ENCODE measurements at places on chromosomes 3 and 15.

DNA sequence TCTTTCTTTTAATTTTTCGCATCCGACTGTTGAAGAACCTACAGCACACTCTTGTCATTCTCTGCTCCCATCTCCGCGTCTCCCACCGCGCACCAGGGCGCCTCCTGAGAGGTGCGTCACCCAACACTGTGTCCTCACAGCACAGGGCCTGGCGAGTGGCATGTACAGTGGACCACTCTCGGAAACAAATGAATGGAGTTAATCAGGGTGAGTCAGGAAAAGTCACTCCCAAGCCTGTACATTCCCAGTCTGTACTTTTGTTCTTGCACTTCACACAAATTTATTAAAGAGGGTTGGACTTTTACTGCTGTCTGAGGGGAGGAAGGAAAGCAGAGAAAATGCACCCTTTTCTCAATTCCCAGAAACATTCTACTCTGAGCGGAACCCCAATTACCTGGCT is 625 bp downstream of the COL6A6 start:
- H3K27ac ChIP-seq: no peak overlapping the region
- peaks cover 40% of the 10 kb centered on the region for H3K27me3 ChIP-seq
- H3K4me3 ChIP-seq: no peak overlapping the region
- no peaks in the 10 kb centered on the region for H3K36me3 ChIP-seq

GRCh38 chr3:187334904-187335303 is 33.3 kb upstream of the RTP4 start:
- H3K36me3 ChIP-seq: no peaks in the 10 kb centered on the region
- no peak overlapping the region for H3K4me3 ChIP-seq
- H3K4me1 ChIP-seq: no peaks in the 10 kb centered on the region

DNA sequence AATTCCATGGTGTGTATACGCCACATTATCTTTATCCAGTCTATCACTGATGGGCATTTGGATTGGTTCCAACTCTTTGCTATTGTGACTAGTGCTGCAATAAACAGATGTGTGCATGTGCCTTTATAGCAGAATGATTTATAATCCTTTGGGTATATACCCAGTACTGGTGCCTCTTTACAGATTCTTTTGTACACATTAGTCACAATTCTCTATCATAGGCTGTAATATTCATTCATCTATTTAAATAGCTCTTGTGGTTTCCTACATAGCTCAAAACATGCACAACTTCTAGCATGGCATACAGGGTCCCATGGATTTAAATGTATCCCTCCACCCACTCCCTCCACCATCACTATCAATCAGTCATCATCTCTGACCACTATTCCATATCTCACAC is 324.1 kb upstream of the CADM2 start:
- no peaks in the 10 kb centered on the region for H3K36me3 ChIP-seq
- DNase-seq: no peak
- H3K27me3 ChIP-seq: no peaks in the 10 kb centered on the region
- H3K4me3 ChIP-seq: no peak overlapping the region
- no peaks in the 10 kb centered on the region for H3K4me1 ChIP-seq

DNA sequence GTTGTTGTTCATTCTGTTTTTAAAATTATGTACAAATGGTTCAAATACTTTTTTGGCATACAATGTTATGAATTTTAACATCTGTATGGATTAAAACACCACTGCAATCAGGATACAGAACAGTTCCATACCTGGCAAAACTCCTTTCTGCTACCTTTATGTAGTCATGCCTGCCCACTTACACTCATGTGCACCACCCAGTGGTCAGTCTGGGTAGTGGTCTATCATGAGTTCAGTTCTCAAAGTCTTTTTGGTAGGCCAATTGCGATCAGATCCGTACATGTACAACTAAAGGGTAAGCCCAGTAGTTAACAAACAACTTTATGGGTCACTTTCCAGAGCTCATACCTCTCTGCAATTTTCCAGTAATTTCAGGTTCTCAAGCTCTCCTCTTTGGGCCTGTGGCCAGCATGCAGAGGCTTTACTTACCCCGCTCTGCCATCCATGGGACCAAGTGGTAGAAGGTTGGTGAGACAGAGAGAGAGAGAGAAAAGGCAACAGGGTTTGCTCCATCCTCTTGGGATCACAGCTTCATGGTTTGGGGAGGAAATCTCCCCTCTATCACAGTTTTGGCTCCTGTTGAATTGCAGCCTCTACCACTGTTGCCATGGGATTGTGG is 63.9 kb upstream of the FAM98B start:
- no peak overlapping the region for H3K4me3 ChIP-seq
- H3K27me3 ChIP-seq: peaks cover 21% of the 10 kb centered on the region
- H3K4me1 ChIP-seq: no peaks in the 10 kb centered on the region
- H3K27ac ChIP-seq: no peak overlapping the region

DNA sequence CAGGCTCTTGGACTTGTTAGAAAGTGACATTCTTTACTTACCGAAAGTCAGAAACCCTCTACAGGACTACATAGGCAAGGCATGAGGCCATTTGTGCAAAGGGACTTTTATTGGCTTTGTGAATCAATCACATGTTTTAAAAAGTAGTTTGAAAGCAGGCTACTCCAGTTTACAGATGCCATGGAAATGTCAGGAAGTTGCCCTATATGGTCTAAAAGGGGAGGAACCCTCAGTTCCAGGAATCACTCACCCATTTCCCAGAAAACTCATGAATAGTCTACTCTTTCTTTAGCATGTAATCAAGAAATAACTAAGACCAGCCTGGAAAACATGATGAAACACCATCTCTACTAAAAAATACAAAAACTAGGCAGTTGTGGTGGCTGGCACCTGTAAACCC is 51.0 kb upstream of the MKRN3 start:
- no peak overlapping the region for H3K27ac ChIP-seq
- no peaks in the 10 kb centered on the region for H3K4me1 ChIP-seq
- H3K4me3 ChIP-seq: no peak overlapping the region
- no peaks in the 10 kb centered on the region for H3K36me3 ChIP-seq
- no peak for DNase-seq

- H3K36me3 ChIP-seq: peaks cover 14% of the 10 kb centered on the region
- no peak overlapping the region for H3K27ac ChIP-seq
- H3K4me1 ChIP-seq: no peaks in the 10 kb centered on the region
- no peaks in the 10 kb centered on the region for H3K27me3 ChIP-seq
- no peak overlapping the region for H3K4me3 ChIP-seq
- no peak for DNase-seq
Measured at GRCh38 chr3:51311055-51311454, 74.0 kb upstream of the MANF start.

DNA sequence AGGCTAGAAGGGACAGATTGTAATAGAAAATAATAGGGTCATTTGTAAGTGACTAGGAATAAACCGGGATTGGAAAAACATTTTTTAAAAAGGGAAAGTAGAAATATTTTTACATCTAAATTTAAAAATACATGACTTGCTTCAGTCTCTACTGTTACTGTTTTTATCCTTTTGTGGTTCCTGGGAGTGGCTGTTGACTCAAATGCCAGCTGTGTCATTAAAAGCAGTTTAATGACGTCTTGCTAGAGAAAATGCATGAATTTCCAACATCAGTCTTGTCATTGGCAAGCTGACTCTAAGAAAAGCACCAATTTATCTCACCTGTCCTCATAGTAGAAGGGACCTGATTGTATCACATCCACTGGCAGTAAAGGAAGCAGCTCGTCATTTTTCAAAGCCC is 16.7 kb upstream of the LCMT2 start:
- no peak overlapping the region for H3K4me3 ChIP-seq
- H3K27me3 ChIP-seq: no peaks in the 10 kb centered on the region
- peaks cover 13% of the 10 kb centered on the region for H3K36me3 ChIP-seq
- DNase-seq: no peak
- no peak overlapping the region for H3K27ac ChIP-seq

DNA sequence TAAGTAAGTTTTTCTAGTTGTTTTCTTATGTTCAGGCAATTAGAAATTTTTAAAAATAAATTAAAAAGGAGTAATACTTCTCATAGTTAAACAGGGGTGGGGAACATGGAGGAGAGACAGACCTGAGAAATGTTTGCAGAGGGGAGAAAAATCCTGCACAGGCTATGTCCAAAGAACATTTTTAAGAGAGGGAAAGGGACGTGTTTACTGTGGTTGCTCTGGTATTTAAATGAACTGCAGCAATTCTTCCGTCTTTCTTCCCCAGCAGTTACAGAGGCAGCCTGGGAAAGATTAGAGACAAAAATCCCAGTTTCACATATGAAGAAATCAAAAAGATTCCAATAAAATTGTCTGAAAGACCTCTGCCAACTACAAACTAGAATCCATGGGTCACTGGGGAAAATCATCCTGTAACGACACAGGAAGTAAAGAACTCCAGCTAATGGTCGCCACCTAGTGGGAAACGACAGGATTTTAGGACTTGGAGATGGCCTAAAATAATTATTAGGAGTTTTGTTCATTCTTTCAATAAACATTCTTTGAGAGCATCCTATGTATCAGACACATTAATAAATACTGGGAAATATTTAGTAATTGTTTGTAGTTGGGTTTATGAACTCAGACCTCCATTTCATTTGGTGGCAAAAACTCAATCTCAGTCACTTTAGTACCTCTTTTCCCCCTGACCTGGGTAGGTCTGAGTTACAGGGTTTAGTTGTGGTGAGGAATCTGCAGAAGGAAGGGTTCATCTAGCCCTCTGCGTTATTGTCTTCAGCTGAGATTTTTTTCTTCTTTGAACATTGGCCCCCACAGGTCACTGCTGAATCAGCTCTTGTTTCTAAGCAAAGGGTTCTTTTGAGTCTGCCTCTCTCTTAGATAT is 69.9 kb upstream of the GOLIM4 start:
- peaks cover 2% of the 10 kb centered on the region for H3K4me1 ChIP-seq
- H3K27me3 ChIP-seq: peaks cover 2% of the 10 kb centered on the region
- H3K4me3 ChIP-seq: no peak overlapping the region
- no peaks in the 10 kb centered on the region for H3K36me3 ChIP-seq
- no peak for DNase-seq
